Suppressor macrophage treated with lipopolysaccharide for 4 hours (primary cell): ENCODE measurements at places on chromosomes 3 and 15.

GRCh38 chr3:56845505-56845904, 43.8 kb upstream of the ARHGEF3 start:
- no peak for DNase-seq

GRCh38 chr15:98071786-98072185, 111.3 kb downstream of the ARRDC4 start:
- DNase-seq = no peak

- DNase-seq = no peak
Measured at GRCh38 chr3:30645077-30645476, 38.7 kb downstream of the TGFBR2 start.

- no peak for DNase-seq
Measured at GRCh38 chr15:60485365-60486055, 6.6 kb upstream of the ICE2 start.

DNA sequence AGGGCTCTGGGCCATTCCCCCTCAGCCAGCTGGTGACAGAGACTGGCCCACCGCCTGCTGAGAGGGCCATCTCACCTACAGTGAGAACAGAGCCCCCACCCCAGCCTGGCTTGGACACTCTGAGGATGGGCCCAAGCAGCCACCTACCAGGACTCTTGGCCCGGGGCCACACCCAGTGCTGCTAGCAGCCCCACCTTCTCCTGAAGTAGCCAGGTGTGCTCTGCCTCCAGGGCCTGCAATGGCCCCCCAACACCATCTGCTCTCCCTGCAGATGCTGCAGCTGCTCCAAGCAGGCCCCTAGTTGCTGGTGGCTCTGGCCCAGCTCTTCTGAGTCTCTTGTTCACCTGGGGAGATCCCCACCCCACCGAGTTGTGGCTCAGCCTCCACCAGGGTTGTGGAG, 6.8 kb upstream of the CLK3 start:
- DNase-seq = no peak

DNA sequence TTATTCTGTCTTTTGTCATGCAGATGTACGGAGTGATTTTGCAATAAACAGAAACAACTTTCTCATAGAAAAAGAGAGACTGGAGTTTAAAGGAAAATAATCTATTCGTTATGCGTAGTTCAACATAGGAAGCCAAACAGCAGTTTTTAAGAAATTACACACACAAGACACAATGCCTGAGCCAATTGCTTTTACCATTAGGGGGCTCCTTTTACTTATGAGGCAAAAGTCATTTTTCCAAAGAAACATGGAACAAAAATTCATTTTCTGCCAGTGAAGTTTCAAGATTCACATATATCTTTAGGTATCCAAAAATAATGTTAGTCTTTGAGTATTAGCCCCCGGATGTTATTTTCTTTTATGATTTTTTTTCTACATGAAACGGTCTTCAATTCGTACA, 10.7 kb downstream of the CNTN6 start:
- no peak for DNase-seq

DNA sequence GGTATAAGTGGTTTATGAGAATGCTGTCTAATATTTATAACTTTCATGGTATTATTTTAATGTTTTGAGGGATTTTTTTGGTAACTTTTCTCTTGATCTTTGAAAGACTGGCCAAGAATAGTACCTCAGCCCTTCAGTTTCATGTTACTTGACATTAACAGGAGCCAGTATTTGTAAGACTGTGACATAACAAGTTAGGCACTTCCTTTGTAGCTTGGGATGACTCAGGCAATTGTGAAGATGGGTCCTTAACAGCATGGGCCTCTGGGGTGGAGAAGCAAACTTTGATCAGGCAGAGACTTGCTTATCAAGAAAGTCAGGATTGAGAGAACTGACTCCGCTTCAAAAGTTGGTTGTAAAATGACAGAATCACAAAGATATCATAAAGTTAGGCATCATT, 9.5 kb downstream of the LRRC49 start:
- no peak for DNase-seq

DNA sequence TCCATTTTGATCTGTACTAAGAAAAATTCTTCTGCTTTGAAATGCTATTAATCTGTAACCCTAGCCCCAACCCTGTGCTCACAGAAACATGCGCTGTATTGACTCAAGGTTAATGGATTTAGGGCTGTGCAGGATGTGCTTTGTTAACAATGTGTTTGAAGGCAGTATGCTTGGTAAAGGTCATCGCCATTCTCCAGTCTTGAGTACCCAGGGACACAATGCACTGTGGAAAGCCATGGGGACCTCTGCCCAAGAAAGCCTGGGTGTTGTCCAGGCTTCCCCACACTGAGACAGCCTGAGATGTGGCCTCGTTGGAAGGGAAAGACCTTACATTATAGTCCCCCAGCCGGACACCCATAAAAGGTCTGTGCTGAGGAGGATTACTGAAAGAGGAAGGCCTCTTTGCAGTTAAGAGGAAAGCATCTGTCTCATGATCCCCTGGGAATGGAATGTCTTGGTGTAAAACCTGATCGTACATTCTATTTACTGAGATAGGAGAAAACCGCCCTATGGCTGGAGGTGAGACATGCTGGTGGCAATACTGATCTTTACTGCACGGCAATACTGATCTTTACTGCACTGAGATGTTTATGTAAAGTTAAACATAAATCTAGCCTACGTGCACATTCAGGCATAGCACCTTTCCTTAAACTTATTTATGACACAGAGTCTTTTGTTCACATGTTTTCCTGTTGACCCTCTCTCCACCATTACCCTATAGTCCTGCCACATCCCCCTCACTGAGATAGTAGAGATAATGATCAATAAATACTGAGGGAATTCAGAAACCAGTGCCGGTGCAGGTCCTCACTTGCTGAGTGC, 6.3 kb downstream of the PIGZ start:
- no peak for DNase-seq

DNA sequence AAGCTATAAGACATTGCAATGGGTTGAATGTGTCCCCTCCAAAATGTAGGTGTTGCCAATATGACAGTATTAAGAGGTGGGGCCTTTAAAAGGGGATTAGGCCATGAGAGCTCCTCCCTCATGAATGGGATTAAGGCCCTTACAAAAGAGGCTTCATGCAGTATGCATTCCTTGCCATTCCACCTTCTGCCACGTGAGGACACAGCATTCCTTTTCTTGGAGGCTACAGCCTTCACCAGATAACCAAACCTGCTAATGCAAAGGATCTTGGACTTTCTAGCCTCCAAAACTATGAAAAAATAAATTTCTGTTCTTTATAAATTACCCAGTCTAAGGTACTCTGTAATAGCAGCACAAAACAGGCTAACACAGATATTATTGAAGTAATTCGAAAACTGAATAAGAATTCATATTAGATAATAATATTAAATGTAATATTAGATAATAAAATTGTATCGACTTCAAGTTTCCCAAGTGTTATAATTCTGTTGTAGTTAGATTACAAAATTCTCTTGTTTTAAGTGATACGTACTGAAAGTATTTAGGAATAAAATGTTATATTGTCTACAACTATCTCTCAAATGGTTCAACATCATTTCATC, 29.4 kb upstream of the ATP8B4 start:
- no peak for DNase-seq
